Neural progenitor cell (in vitro differentiated cells): ENCODE measurements at places on chromosomes 4 and X. TPM values are rescaled to one million over a fixed set of nuclear protein-coding genes. Genes with fewer than 3 reads are reported as not detected.

DNA sequence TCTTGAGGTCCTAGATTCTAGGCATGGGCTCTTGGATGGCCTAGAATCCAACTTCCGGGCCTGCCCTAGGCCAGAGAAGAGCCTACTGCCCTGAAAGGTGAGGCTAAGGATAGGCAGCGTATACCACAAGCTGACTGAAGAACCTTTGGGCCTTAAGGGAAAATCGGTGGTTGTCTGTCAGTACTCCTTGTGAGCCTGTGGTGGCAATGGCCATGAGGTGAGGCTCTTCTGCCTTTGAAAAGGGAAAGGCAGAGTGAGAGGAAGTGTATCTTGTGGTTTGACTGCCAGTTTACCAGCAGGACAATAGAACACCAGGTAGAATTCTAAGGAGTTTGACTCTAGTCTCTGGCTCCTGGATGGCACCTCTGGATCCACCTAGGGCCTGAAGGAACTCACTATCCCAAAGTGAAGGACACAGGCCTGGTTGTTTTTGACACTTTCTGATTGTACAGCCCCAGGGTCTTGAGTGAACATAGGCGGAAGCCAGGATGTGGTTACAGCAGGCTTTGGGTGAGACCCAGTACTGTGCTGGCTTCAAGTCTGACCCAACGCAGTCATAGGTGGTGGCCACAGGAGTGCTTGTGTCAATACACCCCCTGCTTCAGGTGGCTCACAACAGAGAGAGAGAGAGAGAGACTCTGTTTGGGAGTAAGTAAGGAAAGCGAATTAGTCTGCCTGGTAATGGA, 20.9 kb downstream of the ITIH6 start:
- no peak for DNase-seq

GRCh38 chr4:148857239-148857972, 415.2 kb upstream of the NR3C2 start:
- no peak for DNase-seq

GRCh38 chr4:84502333-84502954, 3.4 kb upstream of the NKX6-1 start:
- no peak for DNase-seq

The ARMCX1 gene
- 30.8 and 41.9 TPM in 2 replicates for total RNA-seq

DNA sequence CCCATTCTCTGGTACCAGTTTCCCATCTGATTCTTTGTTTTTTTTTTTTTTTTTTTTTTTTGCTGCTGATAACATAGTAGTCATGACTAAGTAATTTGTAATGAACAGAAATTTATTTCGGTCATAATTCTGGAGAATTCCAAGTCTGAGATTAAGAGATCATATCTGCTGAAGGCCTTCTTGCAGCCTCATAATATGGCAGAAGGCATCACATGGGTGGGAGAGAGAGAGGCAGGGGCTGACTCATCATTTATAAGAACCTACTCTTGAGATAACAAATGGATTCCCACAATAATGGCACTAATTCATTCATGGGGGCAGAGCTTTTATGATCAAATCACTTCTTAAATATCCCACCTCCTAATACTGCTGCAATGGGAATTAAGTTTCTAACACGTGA, 1034.3 kb downstream of the STIM2 start:
- no peak for DNase-seq

DNA sequence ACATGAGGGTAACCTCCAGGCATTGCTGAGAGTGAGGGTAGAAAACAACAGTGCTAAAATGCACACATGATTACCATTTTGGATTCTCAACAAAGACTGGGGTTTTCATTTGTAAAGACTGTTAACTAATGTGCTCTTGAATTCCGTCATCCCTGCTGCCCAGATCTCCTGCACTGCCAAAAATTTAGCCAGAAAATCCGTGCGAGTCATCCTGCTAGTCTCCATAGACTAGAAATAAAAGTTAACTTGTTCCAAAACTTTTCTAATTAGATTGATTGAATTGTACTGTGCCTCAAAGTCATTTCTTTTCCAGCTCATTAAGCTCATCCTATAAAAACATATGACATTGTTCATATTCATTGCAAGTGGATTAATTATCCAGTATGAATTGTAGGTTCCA, 99.8 kb downstream of the ARSF start:
- no peak for DNase-seq

The ATP6AP2 gene
- 70.1 and 88.1 TPM in 2 replicates for total RNA-seq

GRCh38 chr4:154559494-154560418, 3.1 kb upstream of the FGB start:
- DNase-seq, result peak; percentile 56

DNA sequence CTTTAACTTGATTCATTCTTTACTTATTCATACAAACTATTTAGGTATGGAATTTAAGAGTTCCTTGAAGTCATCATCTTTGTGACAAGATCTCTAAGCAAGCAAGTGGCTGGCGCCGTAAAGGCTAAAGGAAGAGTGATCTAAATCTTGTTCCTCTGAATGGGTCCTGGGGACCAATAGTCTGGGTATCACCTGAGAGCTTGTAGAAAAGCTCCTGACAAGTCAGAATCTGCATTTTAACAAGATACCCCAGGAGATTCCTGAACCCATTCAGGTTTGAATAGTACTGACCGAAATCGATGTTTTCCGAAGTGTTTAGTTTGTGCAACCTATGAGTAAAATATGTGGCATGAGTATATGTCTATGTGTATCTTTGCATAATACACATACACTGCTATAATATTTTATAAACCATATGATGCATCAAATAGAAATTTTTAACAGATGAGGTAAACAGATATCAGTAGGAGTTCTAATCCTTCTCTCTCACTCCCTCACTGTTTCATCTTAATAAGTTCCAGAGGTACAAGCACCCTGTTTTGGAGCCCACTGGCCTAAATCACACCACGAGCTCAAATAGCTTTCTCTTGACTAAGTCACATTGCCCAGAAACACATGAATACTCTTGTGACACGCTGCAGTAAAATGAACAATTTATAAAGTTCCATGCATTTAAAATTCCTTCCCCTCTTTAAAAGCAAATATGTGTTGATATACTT, 170.0 kb downstream of the RELL1 start:
- no peak for DNase-seq

The WNK3 gene
- total RNA-seq, result 36.1 and 50.2 TPM in 2 replicates

DNA sequence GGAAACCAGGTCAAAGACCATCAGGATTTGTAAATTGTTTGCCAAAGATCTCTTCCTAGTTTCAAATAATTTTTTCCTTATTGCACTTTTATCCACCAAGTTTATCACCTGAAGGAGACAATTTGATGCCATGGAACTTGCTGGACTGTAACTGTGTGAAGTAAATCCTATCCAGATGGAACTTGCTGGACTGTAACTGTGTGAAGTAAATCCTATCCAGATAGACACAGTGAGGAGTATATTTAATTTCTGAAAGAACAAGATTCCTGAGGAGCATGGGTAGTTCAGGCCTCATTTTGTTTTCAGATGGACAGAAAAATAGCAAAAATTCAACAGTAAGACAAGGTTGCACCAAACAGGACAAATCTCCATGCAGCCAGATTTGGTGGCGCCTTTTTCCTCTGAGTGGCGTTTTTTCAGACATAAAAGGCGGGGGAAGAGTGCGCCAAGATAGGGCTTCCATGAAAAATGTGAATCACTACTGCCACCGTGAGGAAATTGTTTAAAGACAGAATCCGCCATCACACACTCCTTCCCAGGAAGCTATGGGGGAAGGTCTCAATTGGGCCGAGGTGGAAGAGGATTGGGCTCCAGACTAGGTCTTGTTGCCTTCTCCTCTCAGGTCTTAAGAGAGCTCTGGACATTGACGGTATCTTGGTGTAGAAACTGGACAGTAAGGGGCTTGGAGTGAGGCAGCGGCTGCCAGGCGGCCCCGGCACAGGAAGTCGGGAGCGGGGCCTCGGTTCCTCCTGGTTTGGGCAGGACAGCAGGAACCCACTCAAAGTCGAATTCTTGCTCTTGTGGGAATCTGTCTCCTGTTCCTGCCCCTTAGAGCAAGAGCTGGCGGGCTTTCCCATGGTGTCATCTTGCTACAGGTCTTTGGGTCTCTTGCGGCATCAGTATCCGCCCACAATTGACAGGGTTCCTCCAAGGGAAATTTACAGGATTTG, 234.7 kb downstream of the OR13H1 start:
- DNase-seq, result no peak

The ADH1C gene
- not detected in 2 replicates for total RNA-seq

DNA sequence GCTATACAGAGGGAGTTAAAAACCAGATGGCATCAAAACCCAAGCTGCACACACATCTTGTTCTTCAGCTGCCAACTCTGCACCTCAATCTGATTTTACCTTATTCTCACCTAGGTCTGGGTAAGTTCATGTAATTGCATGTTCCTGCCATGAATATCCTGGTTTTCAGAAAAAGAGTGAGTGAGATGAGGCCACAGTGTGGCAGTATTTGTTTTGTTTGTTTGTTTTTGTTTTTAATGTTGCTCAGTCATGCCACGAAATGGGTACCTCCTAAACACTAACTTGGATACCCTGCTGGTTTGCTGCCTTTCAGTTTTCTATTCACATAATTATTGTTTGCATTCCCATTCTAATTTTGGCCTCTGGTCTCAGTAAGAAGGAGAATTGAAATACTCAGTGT, 22.5 kb downstream of the TMEM164 start:
- no peak for DNase-seq

The CT47B1 gene
- total RNA-seq, result not detected in 2 replicates

DNA sequence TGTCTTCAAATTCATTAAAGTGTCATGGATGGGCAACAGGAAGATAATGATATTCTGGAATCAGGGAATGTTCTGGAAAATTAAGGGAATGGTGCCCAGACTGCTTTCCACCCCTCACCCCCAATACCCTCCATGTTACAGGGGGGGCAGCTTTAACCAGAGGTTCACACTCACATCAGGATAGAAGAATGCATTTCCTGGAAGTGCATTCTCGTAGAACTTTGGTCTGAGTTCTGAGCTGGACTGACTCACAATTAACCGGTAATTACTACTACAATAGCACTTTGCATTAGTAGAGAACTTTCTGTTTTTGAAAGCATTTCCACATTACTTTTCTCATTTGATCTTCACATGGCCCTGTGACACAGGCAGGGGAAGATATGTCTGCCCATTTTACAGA, 52.5 kb upstream of the SHISA3 start:
- DNase-seq, result no peak

The LRIT3 gene
- 0.09 and 0.15 TPM in 2 replicates for total RNA-seq

- no peak for DNase-seq
Measured at GRCh38 chr4:126572264-126572663, 1060.5 kb upstream of the INTU start.

DNA sequence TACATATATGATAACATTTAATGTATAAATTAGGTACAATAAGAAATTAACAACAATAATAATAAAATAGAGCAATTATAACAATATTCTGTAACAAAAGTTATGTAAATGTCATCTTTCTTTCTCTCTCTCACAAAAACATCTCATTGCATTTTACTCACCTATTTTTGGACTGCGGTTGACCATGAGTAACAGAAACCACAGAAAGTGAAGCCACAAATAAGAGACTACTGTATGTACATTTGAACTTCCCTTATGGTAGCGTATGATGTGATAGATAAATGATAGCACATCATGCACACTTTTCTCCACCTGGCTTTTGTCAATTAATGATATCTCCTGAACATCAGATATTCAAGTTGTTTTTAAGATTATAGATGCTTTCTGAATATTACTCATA, 80.5 kb downstream of the HNRNPD start:
- no peak for DNase-seq

The WDR17 gene
- 4.7 and 9.1 TPM in 2 replicates for total RNA-seq

The SLC6A8 gene
- 94.1 and 191 TPM in 2 replicates for total RNA-seq
